ENCODE measurements at places on chromosomes 16 and 17.
A peak's percentile ranks its signal among the peaks of the same experiment; 100 is the strongest.

- no peak for DNase-seq
Measured at GRCh38 chr16:77745972-77746371, 23.7 kb downstream of the NUDT7 start.

DNA sequence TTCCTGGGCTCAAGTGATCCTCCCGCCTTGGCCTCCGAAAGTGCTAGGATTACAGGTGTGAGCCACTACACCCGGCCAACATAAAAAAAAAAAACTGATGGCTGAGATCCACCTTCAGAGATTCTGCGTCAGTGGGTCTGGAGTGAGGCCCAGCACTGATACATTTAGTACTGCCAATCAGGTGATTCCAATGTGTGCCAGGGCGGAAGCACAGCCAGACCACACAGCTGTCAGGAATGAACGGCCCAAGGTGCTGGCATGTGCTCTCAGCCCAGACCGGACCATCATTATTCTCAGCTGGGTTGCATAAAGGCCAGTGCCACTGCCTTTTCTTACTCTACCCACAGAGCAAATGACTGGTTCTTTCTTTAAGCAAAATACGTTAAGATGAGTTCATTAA lies 1.2 kb upstream of the BCO1 start:
- DNase-seq = no peak

- no peak for DNase-seq
Measured at GRCh38 chr16:54176376-54176901, 110.1 kb downstream of the IRX3 start.

DNA sequence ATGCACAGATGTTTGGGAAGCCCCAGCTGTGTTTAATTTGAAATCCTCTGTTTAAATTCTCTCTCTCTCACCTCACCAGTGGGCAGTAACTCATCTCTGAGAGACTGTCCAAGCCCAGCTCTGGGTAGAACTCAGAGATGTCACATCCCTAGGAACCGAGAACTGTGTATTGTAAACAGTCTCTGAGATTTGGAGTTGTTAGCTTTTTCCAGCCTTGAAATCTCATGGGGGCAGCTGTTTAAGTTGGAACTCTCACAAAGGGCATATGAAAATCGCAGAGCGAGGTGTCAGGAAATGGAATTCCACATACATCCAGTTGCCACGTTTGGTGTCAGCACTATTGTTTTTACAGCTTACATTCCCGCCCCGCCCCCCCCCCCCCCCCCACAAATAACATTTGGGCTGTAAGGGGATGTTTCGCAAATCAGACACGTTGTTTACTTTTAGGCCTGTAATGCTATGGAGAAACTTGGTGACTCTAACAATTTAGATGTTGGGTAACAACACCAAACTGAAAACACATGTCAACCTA lies 34.3 kb downstream of the VPS35L start:
- peak; percentile 79 for DNase-seq

DNA sequence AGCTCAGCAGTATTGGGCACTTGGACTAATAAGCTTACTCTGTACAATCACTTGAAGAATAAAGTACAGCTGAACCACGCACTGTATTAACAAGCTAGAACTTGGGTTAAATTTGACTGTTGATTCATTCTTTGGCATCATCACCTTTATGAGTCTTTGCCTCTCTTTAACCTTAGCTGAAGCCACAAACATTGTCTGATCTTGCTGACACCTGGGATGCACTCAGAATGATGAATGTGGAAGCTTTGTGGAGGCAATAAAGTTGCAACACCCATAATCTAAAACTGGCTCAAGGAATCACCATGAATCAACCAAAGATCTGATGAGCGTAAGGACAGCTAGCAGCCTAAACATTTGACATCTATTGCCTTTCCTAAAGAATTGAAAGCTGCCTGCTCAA lies 590.6 kb upstream of the SOX9 start:
- DNase-seq = no peak

GRCh38 chr17:5344914-5345313 lies 62.8 kb downstream of the RABEP1 start:
- DNase-seq = no peak

DNA sequence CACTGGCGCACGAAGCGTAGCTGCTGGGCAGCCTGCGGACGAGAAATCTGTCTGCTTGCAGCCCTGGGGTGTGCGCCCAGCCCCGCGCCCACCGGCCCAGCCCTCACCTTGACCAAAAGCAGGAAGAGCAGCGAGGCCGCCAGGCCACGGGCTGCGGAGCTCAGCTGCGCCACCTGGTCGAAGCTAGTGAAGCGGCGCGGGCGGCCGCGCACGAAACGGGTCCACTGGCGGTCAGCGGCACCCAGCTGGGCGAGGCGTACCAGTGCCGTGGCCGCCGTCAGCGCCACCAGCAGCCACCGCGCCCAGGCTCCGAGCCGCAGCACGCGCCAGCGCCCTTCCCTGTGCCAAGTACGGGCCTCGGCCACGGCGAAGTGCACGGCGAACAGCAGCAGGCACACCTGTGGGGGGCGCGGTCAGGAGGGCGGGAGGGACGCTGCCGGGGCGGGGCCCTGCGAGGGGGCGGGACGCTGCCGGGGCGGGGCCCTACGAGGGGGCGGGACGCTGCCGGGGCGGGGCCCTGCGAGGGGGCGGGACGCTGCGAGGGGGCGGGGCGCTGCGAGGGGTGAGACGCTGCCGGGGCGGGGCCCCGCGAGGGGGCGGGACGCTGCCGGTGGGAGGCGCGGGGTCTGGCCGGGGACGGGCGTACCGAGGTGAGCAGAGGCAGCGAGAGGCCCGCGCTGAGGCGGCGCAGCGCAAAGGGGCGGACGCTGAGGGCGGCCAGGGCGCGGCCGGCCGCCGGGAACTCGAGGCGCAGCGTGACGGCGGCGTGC lies 43.2 kb downstream of the TSC2 start:
- no peak for DNase-seq

DNA sequence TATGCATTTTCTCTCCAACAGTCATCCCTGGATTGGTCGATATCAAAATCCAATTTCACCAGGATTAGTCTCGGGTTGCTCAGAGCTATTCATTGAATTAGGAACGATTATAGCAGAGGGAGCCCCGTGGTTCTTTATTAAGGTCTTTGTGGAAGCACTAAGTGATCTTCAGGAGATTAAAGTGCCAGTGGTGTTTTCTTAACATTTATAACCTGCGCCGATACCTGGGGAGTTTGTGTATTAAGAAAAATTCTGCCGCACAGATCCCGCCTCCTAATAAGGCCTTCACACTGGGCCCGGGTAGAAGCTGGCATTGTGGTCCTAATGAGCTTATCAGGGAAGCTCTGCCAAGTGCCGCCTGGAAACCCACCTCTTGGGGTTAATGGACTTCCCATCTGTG lies 238.7 kb downstream of the RBFOX1 start:
- DNase-seq = no peak

GRCh38 chr16:84593825-84594724 lies 23.8 kb downstream of the COTL1 start:
- no peak for DNase-seq

- DNase-seq = no peak
Measured at GRCh38 chr16:19210968-19211367, 42.9 kb downstream of the SYT17 start.

- DNase-seq = no peak
Measured at GRCh38 chr16:81680444-81681275, 98.4 kb upstream of the PLCG2 start.

DNA sequence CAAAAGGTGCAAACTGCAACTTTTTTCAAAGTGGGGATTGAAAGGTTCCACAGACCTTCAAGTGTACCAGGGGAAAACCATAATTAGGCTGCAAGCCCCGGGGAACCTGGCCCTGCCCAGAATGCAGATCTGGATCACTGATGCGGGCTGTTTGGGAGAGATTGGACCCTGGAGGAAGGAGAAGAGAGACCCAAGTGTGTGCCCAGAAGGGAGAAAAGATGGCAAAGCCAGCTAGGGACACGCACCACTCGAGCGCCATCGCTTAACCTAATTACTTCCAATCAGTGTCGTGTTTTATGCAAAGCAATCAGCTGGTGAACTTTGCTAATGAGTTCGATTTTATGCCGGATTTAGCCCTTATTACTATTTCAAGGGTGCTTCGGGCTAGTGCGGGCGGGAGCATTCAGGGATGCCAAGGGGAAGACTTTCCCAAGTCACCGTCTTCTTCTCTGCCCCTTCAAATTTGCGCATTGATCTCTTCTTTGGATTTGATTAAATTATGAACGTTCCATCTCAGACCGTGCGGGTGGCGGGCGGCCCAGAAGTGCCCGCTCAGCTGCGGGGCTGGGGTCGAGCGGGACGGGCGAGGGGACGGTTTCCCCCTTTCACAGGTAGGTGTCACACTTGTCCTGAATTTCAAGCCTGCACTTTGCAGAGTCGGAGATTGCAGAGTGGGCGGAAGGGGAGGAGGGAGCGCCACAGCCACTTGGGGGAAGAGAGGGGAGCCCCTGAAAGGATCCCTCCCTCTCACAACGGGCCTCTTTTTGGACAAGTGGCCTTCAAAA lies 4.0 kb downstream of the IRX5 start:
- no peak for DNase-seq

- no peak for DNase-seq
Measured at GRCh38 chr16:56318827-56319140, 106.6 kb downstream of the AMFR start.

DNA sequence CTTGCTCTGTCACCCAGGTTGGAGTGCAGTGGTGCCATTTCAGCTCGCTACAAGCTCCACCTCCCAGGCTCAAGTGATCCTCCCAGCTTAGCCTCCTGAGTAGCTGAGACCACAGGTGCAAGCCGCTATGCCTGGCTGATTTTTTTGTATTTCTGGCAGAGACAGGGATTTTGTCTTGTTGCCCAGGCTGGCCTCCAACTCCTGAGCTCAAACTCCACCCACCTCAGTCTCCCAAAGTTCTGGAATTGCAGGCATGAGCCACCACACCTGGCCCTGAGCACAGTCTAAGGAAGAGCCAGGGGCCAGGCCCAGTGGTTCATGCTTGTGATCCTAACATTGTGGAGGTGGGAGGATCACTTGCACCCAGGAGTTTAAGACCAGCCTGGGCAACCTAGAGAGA lies 21.8 kb upstream of the BCO1 start:
- no peak for DNase-seq

DNA sequence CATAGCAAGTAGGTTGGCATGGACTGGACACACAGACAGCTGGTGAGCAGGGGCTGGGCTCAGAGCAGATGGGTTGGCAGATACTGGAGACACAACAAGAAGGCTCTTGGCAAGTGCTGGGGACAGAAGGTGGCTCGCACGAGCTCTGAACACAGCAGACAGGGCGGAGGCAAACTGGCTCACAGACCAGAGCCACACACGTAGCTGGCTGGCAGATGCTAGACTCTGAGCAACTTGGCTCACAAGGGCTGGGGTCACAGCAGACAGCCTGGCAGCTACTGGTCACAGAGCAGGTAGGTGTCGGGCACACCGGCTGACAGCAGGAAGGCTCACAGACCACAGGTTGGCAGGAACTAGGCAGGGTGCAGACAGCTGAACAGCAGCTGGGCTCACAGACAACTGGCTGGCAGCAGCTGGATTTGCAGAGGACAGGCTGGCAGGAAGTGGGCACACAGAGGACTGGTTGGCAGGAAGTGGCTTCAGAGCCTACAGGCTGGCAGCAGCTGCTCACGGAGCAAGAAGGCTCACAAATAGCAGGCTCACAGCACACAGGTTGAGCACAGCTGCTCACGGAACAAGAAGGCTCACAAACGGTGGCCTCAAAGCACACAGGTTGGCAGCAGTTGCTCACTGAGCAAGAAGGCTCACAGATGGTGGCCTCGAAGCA lies 725 bp downstream of the KRTAP16-1 start:
- DNase-seq = no peak

DNA sequence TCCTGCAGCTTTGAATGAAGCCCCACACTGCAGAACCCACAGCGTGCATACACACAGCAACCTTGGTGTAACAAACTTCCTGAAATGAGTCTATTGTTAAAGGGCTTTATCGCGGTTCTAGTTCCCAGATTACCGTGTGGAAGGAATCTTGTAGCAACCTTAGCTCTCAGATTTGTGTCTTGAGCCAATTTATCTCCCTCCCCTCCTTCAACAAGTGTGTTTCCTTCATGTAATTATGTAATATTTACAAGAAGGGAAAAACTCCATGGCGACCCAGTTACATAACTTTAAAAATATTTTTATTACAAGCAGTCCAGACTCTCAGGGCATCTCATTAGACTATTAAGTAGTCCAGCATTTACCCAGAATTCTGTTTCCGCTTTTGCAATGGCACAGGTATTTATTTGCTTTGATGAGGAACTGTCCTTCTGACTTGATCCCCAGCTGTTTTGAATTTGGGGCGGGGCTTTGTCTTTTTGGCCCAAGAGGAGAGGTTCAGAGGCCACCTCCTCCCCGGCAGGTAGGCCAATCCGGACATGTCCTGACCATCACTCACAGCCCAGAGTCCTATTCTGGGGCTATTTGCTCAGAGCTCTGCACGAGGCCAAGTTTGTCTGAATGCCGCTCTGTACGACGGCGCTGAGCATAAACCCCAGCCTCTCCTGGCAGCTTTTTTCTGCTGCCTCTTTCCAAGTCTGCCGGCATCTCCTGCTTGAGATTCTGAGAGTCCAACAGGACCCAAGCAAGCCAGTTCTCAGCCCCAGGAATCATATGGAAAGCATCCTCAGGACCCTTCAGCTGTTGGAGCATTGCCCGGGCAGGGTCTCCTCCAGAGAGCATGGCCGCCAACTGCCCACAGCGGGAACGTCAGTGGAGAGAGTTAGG lies 35.6 kb downstream of the CLEC16A start:
- DNase-seq = no peak

GRCh38 chr17:67725373-67725791 lies 7.6 kb downstream of the NOL11 start:
- DNase-seq = no peak

- peak; percentile 82 for DNase-seq
Measured at GRCh38 chr16:87464691-87465300, 28.0 kb downstream of the ZCCHC14 start.

All from GM04503 (cell line).